ENCODE measurements at places on chromosomes 7 and 10.
A peak's percentile ranks its signal among the peaks of the same experiment; 100 is the strongest.

DNA sequence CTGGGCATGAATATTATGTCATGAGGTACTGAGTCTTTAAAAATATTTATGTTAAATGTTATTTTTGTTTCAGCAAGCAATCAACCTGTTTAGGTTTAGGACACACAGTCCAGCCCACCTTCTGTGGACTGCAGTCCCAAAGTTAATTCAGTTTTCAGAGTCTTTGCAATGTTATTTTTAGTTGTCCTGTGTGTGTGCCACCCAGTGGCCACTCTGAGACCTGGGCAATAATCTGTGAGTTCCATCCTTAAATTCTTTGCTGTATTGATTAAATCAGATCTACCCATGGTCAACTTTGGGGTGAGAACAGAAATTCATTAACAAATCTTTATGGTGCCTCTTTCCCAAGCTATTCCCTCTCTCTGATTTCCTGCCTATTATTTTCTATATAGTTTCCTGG, 415.1 kb downstream of the CCSER2 start:
- no peak for DNase-seq

DNA sequence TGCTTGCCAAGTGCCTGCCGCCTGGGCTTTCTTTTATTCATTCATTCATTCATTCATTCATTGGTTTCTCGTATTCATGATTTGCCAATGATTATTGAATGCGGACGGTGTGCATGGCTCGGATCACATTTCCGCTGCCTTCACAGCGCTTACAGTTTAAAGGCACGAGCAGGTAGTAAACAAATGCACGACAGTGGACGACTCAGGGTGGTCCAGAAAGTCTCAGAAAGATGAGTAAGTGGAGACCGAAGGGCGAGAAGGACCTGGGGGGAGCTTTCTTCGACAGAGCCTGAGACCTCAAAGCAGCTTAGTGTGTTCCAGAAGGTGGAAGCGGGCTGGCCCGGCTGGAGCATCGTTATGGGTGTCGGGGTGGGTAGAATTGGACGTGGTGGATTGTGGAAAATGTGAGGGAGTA, 506 bp downstream of the MCM10 start:
- DNase-seq = no peak

DNA sequence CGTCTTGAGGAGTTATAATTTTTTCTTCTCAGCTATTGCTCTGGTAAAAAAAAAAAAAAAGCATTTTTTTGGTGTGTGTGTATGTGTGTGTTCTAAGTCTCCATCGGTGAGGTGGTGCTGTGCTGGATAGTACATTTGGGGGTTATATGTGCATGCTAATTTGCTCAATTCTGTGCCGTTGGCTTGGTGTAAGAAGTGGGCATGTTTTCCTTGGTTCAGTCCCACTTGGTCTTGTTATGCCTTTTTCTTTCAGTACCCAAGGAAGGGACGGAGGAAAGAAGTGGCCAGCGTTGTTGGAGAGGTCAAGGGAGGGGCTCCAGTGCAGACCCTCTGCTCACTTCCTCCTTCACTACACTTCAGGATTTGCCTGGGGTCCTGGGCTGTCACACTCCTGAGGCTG, 20.4 kb downstream of the LRMDA start:
- no peak for DNase-seq

DNA sequence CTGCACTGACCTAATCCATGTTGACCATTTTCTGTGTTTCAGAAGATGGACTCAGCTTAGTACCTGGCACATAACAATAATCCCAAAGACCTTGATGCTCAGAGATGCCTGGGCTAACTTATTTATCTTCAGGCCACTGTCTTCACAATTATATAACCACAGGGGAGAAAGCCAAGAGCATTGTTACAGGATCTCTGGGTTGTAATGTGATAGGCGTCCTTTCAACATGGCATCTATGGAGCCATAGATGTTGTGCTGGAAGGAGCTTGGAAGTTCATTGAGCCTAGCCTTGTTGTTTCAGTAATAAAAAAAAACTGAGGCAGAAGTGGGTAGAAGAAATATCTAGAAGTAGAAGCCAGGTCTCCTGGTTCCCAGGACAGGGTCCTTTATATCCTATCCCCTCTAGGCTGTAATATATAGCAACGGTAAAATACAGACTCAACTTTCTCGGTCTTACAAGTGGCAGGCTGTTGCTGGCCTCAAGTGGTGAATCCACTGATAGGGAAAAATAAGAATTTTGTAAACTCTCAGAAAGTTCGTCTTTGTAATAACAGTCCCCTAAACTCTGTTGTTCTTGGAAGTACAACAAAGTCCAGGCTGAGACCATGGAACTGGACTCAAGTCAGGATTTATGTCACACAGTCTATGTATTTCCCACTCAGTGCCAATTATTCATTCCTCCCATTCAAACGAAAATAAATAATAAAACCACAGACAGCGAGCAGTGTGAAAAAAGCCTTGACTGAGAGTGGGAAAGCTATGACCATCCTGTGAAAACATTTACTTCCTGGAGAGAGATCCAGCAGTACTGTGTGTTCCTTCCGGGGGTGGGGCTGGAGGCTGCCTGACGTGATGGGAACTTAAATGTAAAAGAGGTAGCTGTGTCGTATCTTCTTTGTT, 277.6 kb downstream of the REEP3 start:
- no peak for DNase-seq

DNA sequence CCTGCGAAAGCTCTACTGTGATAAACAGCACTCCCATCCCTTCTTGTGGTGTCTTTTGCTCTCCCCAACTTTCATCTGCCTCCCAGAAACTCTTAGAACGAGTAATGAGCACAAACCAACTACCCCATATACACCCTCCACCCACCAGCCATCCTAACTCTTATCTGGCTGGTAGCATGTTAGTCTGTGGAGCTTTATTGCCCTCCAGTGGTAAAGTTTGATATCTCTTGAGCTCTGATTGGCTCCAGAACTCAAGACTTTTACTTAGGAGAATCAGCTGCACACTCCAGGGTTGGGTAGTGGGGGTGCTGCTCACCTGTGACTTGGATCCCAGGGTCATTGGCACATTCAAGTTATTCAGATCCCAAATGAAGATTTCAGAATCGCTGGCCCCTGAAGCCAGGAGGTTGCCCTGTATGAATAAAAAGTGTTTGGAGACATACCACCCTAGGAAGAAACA, 10.9 kb downstream of the SEC31B start:
- DNase-seq = no peak

DNA sequence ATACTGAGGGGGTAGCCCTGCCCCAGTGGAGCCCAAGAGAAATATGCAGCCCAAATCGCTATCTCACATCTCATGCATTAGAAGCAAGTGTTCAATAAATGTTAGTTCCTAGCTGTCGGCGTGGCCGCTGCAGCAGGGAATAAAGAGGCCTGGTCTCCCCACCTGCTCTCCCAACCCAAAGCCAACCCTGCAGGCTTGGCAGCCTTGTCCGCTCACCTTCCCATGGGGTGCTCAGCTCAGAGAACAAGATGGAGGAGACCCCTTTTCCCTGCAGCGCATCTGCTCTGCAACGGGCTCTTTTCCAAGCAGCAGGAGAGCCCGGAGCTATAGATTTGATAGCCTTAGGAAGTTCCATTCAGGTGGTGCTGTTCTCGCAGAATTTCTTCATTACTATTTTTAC, 12.0 kb upstream of the DOCK1 start:
- DNase-seq = no peak

GRCh38 chr7:25952261-25953057, 199.5 kb upstream of the NFE2L3 start:
- no peak for DNase-seq

DNA sequence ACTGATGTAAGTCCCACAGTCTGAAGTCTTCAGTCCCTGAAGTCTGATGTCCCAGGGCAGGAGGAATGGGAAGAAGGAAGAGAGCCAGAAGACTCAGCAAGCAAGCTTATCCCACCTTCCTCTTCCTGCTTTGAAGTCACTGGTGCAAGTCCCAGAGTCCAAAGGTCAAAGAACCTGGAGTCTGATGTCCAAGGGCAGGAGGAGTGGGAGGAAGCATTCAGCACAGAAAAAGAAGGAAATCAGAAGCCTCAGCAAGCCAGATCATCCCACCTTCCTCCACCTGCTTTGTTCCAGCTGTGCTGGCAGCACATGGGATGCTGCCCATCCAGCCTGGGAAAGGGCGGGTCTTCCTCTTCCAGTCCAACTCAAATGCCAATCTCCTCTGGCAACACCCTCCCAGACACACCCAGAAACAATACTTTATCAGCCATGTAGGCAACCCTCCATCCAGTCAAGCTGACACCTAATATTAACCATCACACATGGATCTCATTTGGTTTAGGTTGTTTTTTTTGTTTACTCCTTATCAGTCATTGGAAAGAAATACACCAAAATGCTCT, 50.9 kb downstream of the ADAM12 start:
- DNase-seq = no peak

- no peak for DNase-seq
These were observed 218.0 kb upstream of the IGFBP3 start for GRCh38 chr7:46139079-46139478.

DNA sequence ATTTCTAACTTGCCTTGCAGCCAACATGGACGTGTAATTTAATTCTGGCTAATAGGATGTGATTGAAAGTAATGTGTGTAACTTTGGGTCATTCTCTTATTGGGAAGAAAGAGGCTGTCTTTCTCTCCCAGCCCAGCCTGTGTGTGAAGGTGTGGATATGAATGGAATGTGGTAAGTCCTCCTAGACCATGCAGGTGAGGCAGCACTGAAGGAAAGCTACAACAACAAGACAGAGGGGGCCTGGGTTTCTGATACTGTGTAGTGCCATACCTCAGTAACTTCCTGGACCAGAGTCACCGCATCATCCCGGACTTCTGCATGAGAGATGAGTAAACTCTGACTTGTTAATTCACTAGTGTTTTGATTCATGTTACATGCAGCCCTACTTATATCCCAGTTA, 237.0 kb downstream of the EXOC4 start:
- DNase-seq = no peak

- no peak for DNase-seq
These were observed 14.1 kb downstream of the MAP3K8 start for GRCh38 chr10:30448092-30448491.

DNA sequence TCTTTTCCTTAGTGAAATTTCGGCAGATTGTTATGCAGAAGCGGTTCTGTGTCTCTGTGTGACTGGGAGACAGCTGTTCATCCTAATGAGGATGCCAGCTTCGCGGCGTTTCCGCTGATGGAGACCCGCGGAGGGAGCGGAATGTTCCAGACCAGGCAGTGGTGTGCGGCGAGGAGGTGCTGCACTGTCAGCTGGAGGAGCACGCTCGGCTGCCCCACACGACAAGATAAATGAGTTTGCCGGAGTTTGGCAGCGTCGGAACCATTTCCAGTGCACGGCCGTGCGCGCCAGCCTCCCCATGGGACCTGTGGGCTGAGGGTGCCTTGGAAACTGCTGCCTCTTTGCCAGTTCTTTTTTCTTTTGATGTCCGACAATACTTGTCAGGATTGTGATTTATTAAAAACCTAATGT, 64.6 kb downstream of the WDR37 start:
- no peak for DNase-seq

- DNase-seq = peak; percentile 50
These were observed 192.5 kb upstream of the PRSS1 start for GRCh38 chr7:142556740-142557139.

DNA sequence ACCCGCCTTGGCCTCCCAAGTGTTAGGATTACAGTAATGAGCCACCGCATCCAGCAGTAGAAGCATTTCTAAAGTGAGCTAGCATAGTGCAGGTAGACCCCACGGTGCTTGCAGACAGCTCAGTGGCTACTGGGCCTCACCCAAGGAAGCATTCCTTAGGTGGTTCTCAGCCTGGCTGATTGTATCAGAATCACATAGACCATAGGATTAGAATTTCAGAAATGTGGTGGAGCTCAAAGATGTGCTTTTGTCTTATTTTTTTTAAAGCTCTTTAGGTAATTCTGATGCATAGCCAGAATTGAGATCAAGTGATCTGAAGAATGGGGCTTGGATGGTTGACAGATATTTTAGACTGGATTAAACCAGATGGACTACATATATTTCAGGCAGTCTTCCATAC, 10.9 kb downstream of the ANLN start:
- DNase-seq = no peak

DNA sequence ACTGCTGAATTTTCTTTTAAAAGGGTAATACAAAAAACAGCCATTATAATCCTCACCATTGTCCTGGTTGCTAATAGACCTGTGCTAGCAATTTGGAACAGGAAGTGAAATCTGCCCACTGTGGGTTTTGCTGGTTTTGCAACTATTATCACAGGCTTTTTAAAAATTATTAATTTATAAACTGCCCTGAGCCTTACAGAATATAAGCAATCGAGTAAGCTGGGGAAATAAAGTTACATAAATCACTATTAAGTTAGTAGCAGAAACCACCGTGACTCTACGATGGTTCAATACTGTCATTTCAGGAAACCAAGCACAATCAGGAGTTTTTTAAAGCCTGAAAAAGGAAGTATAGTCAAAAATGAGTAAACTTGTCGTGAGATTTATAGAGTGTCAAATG, 62.3 kb downstream of the TMEM26 start:
- no peak for DNase-seq

DNA sequence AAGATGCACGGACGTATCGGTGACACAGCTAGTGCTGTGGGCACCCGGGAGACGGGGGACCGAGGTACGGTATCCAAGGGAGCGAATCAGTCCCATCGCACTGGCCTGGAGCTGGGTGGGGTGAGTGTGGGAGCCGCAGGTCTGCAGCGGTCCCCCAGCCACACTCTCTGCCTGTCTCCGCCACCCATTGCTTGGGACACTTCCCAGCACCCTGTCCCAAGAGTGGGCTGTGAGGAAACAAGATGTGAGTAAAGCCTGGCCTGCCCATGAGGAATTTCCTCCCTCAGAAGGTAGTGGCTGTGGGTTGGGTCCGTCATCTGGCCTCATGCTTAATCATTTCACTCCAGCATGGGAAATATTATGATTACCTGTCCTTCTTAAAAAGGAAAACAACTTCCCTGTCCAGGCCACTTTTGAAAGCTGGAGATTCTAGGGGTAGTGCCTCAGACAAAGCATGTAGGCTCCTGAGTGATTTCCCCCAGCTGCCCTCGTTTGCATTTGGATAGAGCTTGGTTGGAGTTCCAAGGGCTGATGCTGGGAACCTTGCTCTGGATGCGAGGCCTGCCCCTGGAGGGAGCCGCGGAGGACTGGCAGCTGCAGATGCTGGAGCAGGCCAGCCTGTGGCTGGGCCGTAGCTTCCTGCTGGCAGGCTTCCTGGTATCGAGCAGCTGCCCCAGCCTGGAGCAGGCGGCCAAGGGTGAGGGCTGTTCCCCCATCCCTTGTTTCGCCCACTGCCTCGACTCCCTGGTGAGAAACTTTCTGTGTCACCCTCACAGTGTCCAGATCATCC, 6.2 kb upstream of the ACTR3C start:
- DNase-seq = no peak

DNA sequence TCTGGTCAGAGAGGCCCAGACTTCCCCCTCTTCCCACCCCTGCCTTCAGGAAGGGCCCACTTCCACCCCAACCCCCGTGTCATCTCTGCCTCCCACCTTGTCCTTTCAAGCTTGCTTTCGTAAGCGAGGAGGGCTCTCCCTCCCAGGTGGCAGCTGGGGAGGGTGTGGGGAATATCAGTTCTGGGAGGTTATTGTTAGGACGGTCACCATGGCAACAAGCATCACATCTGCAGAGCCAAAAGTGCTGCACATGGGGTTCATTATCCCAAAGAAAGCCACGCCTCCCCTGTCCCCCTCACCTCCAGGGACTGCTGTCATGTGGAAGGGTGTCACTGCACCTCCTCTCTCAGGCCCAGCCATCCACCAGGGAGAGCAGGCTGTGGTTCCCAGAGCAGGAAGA, 2.6 kb upstream of the CAMK2B start:
- DNase-seq = no peak
